ENCODE measurements at places on chromosomes 5 and 9. TPM values are rescaled to one million over a fixed set of nuclear protein-coding genes. Genes with fewer than 3 reads are reported as not detected.

The HTR4 gene
- total RNA-seq = 0.27 TPM

The OR4F3 gene
- not detected for total RNA-seq

The RAI14 gene
- total RNA-seq = 143 TPM

The CA9 gene
- not detected for total RNA-seq

The SLC46A2 gene
- total RNA-seq = not detected

The HRCT1 gene
- total RNA-seq = 10.1 TPM

The ZNF354C gene
- 14.8 TPM for total RNA-seq

The OBP2B gene
- total RNA-seq = not detected

The NKD2 gene
- 2.0 TPM for total RNA-seq

The PTGS1 gene
- 154 TPM for total RNA-seq

The SPINK1 gene
- not detected for total RNA-seq

The MSX2 gene
- total RNA-seq = 0.81 TPM

The SLC34A1 gene
- total RNA-seq = not detected

The EGFL7 gene
- total RNA-seq = 50.1 TPM
